ENCODE measurements at places on chromosomes 13 and 19.

DNA sequence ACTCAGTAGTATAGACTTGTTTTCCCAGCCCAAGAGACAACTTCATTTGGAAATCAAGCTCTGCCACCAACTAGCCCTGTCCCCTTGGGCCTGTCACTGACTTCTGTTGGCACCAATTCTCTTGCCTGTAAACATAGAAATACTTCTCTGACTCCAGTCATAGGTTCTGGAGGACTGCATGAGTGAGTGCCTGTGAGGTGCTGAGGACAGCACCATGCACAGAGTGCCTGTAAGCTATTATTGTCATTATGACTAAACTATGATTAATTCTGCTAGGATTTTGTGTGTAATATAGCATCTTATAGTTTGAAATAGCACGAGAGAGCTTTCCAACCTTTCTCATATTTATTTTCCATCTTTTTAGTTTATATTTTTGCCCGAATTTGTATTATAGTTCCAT, 247.9 kb downstream of the MYO16 start:
- DNase-seq: no peak

GRCh38 chr19:2611483-2612464, 90.7 kb downstream of the GNG7 start:
- DNase-seq: no peak

- DNase-seq: no peak
These were observed 4.2 kb upstream of the DAND5 start for GRCh38 chr19:12965017-12965811.

GRCh38 chr19:14817052-14817451, 17.9 kb downstream of the OR7A5 start:
- DNase-seq: no peak

- DNase-seq: no peak
These were observed 1.0 kb downstream of the COL4A1 start for GRCh38 chr13:110305949-110306339.

- DNase-seq: no peak
These were observed 15.1 kb downstream of the LILRA5 start for GRCh38 chr19:54297759-54298305.

DNA sequence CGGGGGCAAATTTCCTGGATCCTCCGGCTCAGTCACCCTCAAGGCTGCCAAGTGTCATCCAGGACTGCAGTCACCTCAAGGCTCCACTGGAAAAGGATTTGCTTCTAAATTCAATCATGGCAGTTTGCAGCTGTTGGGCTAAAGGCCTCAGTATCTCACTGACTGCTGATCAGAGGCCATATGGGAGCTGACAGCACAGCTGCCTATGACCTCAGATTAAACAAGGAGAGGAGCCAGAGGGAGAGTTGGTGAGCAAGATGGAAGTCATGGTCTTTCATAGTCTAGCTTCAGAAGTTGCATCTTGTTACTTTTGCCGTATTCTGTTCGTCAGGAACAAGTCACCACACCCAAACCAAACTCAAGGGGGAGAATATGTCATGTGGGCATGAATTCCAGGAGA, 849.7 kb downstream of the UQCRFS1 start:
- no peak for DNase-seq

GRCh38 chr19:37467608-37468090, 405 bp upstream of the ZNF569 start:
- DNase-seq: no peak

DNA sequence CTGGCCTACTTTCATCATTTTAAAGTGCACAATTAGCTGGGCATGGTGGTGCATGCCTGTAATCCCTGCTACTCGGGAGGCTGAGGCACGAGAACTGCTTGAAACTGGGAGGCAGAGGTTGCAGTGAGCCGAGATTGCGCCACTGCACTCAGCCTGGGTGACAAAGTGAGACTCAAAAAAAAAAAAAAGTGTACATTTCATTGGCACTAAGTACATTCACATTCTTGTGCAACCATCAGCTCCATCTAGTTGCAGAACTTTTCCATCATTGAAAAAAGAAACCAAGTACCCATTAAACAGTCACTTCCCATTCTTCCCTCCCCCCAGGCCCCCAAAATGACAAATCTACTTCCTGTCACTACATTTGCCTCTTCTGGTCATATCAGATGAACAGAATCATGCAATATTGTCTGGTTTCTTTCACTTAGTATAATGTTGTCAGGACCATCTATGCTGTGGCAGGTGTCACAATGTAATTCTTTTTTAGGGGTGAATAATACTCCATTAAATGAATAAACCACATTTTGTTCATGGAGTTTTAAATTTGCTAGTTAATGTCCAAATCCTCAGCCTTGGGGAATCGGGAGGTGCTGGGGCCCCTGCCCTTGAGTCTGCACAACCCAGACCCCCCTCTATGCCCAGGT, 7.4 kb upstream of the SIGLEC11 start:
- DNase-seq: no peak

- DNase-seq: no peak
These were observed 20.7 kb downstream of the COLGALT1 start for GRCh38 chr19:17575871-17576757.

DNA sequence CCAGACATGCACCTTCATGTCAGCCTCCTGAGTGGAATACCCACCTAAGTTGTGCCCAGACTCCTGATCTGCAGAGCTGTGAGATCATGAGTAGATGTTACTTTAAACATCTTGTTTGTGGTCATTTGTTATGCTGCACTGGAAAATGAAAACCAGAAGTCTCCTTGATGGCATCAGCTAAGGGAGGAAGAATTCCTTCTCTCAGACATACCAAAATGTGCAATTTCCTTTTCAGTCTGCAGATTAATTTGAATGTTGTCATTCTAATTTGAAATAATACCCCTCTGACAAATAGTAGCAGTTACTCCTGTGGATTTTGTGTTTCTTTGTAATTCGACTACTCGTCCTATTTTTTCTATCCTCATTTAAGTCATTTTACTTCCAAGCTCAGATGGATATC, 59.3 kb downstream of the ITGBL1 start:
- DNase-seq: no peak

DNA sequence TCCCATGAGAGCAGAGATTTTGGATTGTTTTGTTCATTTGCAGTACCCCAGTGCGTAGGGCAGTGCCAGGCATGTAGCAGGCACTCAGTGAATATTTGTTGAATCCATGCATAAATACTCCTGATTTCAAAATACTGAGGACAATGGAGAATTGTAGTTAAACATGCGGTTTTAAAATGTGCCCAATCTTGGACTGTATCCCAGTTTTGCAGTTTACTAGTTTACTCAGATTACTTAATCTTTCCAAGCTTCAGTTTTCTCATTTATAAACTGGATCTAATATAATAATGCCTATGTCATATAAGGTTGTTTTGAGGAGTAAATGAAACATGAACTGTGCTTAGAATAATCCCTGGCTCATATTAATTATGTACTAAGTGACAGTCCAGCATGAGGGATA, 39.0 kb downstream of the RCBTB2 start:
- DNase-seq: no peak

DNA sequence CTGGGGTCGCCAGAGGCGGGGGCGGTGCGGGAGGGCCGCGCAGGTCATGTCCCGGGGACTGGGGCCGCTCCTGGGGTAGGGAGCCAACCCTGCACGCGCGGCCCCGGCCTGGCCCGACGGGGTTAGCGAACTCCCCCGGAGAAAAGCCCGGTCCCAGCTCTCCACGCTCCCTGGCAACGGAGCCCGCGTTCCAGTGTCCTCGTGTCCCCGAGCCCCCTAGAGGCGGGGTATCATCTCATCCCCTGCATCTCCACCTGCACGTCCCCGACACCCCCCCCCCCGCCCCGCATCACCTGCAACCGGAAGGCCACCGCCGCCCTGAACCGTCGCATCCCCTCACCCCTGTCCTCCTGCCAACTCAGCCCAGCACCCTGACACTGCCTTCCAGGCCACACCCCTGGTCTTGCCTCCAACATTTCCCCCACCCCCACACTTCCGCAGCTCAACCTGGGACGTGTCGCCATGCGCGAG, 2.7 kb downstream of the WDR88 start:
- no peak for DNase-seq

DNA sequence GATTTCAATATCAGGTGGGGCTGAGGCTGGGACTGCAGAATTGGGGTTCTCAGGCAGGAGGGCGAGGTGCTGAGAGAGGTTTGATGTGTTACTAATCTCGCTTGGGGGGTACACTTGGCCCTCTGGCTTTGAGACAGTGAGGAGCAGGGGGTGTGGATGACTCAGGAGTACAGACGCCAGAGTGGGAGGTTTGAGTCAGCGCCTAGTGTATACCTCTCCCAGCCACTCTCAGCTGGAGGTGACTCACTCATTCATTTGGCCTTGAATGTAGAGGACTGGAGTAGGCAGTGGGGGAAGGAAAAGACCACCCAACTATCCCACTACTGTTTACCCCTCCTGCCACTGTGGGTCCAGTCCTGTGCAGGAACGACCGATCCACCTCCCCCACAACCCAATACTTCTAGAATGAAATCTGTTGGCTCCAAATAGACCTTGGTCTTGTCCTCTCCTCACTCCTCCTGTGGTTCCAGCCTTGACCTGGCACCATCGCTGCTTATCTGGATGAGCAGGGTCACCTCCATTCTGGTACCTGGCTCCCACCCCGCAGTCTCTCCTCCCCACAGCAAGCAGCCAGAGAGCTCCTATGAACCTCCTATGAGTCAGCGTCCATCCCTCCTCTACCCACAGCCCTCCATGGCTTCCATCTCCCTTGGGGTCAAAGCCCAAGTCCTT, 20.1 kb upstream of the ZNRF4 start:
- no peak for DNase-seq

- no peak for DNase-seq
These were observed 28.7 kb downstream of the COMP start for GRCh38 chr19:18762125-18763023.
